ENCODE measurements at places on chromosomes 12 and 14. TPM values are rescaled to one million over a fixed set of nuclear protein-coding genes. Genes with fewer than 3 reads are reported as not detected.
A peak's percentile ranks its signal among the peaks of the same experiment; 100 is the strongest.

PARPBP gene
- total RNA-seq: 38.1 TPM

NXPH4 gene
- 1.7 TPM for total RNA-seq

LIMA1 gene
- total RNA-seq: 47.6 TPM

KRT73 gene
- not detected for total RNA-seq

CELA1 gene
- total RNA-seq: not detected

CHST11 gene
- 15.5 TPM for total RNA-seq

KIF5A gene
- total RNA-seq: 22.8 TPM

KRT77 gene
- total RNA-seq: not detected

PTPRR gene
- total RNA-seq: 0.07 TPM

DNA sequence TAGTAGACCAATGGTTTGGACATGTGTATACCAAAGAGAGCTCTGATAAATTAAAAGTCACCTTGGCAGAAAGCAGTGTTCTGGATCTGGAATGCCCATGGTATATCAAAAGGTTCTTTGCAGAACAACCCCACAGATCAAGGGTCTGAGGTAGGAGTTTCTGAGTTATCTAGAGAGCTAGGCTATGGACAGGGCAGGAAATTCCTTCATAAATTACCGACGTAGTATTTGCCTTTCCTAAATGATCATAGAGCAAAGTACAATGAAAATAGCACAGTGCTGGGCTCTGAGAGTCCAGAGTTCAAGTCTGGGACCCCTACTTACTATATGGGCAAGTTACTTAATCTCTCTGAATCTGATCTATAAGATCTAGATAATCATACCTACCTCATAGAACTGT lies 35.3 kb upstream of the PELI2 start:
- H3K4me1 ChIP-seq: 0 out of 2 replicates have a peak, but pooled peaks cover 1% of the 10 kb centered on the region
- DNase-seq: no peak
- H3K4me3 ChIP-seq: no peak overlapping the region
- no peak overlapping the region for H3K27ac ChIP-seq
- H3K27me3 ChIP-seq: no peaks in the 10 kb centered on the region
- no peaks in the 10 kb centered on the region for H3K36me3 ChIP-seq

DNA sequence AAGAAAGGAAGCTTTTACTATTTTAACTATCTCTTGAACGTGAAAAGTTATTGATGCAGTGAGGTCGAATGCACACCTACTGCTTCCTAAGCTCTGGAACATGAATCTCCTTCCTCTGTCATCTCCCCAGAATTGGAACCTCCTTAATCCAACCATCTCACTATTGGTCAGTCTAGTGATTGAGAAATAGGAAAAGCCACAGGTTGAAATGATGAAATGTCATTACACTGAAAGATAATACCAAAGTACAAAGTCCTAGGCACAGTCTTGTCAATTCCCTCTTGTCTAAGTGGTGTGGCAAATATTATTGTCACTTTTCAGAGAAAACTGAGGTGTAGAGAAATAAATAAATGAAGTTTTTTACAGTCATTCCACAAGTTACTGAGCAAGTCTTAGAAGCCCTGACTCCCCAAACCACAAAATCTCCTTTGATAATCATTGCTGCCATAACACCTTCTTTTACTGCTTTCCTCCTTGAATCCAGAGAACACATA lies 19.5 kb upstream of the HIGD1C start:
- H3K27ac ChIP-seq: no peak overlapping the region
- DNase-seq: no peak
- H3K36me3 ChIP-seq: no peaks in the 10 kb centered on the region
- H3K4me1 ChIP-seq: no peaks in the 10 kb centered on the region

GRCh38 chr14:45531022-45531421 lies 278.0 kb upstream of the MIS18BP1 start:
- no peaks in the 10 kb centered on the region for H3K4me1 ChIP-seq
- H3K4me3 ChIP-seq: no peak overlapping the region
- DNase-seq: no peak

GRCh38 chr14:28754209-28754985 lies 12.2 kb upstream of the FOXG1 start:
- no peak overlapping the region for H3K27ac ChIP-seq
- H3K4me1 ChIP-seq: peaks cover 2% of the 10 kb centered on the region
- H3K27me3 ChIP-seq: peaks cover 50% of the 10 kb centered on the region
- DNase-seq: no peak
- no peaks in the 10 kb centered on the region for H3K36me3 ChIP-seq
- no peak overlapping the region for H3K4me3 ChIP-seq

- H3K36me3 ChIP-seq: no peaks in the 10 kb centered on the region
- peak overlapping the region; percentile 46 for H3K4me3 ChIP-seq
- DNase-seq: peak; percentile 63
- H3K27ac ChIP-seq: no peak overlapping the region
- peaks cover 5% of the 10 kb centered on the region for H3K4me1 ChIP-seq
These were observed 20.8 kb downstream of the FAM222A start for GRCh38 chr12:109734219-109735000.

DNA sequence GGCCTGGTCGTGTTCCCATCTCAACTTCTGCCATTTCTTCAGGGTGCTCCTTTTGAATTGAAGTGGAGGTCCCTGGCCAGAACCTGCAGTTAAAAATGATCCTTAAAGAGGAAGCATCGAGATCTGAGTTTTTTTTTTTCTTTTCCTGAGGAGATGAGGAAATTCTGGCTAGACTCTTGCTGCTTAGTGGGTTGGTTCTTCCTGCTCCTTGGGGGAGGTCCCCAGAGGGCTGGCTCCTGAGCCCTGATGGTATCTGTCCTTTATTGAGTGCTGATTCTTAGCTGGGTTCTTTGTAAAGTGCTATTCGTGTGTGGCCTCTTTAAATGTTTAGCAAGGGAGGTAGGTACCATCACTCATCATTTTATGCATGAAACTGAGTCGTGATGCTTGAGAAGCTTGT lies 11.7 kb downstream of the PELI2 start:
- H3K27me3 ChIP-seq: no peaks in the 10 kb centered on the region
- peaks cover 27% of the 10 kb centered on the region for H3K4me1 ChIP-seq
- no peaks in the 10 kb centered on the region for H3K36me3 ChIP-seq
- no peak for DNase-seq
- H3K4me3 ChIP-seq: no peak overlapping the region

DNA sequence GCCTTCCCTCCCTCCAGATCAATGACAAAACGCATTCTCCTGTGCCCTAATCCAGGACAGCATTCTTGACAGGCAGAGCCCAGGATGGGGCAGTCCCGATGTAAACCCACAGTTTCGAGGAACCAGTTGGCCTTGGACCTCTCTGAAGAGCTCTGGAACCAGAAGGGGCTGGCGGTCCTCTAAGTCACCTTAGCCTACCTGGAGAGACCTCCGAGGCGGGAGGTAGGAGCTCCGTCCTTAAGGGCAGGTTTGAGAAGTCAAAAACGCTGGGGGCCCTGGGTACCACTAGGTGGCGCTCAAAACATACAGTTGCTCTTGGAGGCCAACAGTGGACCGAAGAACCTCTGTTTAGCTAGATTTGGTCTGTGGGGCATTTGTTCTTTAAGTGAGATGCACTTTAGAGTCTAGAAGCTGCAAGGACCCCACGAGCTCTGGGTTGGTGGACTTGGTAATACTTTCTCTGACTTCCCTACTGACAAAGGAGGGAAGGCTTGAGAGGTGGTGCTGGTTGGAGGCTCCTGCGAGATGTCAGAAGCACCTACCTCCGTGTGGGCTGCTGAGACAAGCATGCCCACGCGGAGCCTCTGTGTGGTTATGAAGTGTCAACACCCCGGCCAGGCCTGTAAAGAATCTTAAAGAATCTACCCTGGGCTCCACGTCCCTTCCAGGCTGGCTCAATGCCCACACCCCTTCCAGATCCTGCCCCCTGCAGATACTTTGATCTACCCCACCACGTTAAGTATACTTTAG lies 74.8 kb upstream of the CHST11 start:
- 0 out of 2 replicates have a peak overlapping the region, but pooled peaks have one; percentile 28 for H3K4me3 ChIP-seq
- no peak overlapping the region for H3K27ac ChIP-seq
- peaks cover 4% of the 10 kb centered on the region for H3K4me1 ChIP-seq
- DNase-seq: peak; percentile 93
- no peaks in the 10 kb centered on the region for H3K27me3 ChIP-seq

DNA sequence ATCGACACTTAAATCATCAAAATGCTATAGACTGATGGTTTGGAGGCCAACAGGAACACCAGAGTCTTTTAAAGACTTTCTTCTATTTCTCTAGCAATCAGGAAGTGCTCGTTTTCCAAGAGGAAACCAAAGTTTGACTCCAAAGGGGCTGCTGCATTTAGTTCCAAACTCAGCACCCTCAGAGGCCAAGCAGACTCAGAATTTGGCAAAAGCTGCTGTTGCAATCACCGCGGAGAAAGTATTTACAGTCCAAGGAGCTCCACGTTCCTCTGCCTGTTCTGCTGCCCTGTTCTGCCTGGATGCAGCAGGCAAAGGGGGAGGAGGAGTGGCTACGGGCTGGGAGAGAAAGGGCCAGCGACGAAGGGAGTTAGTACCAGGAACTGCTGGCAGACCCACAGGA lies 325.1 kb downstream of the BCL11B start:
- no peak overlapping the region for H3K27ac ChIP-seq
- no peaks in the 10 kb centered on the region for H3K4me1 ChIP-seq
- no peak for DNase-seq
- no peaks in the 10 kb centered on the region for H3K36me3 ChIP-seq

DNA sequence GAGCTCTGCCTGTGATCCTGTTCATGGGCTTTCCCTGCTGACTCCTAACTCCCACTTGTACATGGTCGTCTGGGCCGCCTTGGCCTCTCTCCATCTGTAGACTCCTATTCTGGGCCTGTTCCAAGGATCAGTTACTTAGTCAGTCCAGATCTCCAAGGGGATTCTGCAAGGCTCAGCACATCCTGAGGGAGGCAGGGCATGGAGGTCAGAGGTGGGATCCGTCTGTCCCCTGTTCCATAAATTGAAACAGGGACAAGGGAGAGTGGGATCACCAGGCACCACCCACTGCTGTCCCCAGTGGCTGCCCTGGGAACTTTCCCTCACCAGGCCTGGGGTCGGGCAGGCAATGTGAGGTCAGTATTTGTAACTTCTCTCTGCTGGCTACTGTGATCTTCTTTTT lies 43.5 kb downstream of the KCTD10 start:
- no peak for DNase-seq
- no peaks in the 10 kb centered on the region for H3K36me3 ChIP-seq
- H3K27me3 ChIP-seq: no peaks in the 10 kb centered on the region
- H3K27ac ChIP-seq: no peak overlapping the region

- H3K4me1 ChIP-seq: peaks cover 1% of the 10 kb centered on the region
- no peaks in the 10 kb centered on the region for H3K27me3 ChIP-seq
- no peak overlapping the region for H3K4me3 ChIP-seq
- no peak overlapping the region for H3K27ac ChIP-seq
These were observed 87.6 kb downstream of the SLC15A5 start for GRCh38 chr12:16189849-16190248.

DNA sequence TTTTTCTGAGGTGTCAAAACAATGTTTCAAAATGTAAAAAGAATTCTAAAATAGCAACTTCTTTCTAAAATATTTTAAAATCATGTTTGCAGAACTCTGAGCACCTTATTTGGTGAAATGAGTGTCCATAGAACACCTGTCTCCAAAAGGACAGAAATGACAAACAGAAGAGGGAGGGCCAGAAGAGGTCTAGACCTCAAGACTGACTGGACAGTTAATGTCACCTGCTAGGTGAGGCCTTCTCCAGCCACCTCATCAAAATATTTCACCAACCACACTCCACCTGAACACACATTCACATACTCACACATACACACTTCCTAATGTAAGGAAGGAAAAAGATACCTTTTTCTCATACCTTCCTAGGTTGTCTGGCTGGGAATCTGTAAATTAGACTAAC lies 147.8 kb upstream of the PLEKHA5 start:
- no peak overlapping the region for H3K4me3 ChIP-seq
- no peaks in the 10 kb centered on the region for H3K27me3 ChIP-seq
- no peaks in the 10 kb centered on the region for H3K36me3 ChIP-seq
- H3K4me1 ChIP-seq: 0 out of 2 replicates have a peak, but pooled peaks cover 3% of the 10 kb centered on the region

DNA sequence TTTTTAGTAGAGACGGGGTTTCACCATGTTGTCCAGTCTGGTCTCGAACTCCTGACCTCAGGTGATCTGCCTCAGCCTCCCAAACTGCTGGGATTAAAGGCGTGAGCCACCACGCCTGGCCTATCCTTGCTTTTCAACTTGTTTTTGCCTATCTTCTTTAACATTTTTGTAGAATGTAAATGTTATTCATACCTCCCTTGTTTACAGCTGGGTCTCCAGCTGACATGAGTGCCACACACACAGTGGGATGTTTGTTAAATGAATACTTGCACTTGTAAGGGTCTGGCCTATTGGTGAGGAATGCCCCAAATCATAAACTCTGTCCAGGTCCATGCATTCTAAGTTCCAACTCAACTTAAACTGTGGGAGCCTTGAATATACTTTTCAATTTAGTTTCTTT lies 176.3 kb downstream of the ANO4 start:
- H3K36me3 ChIP-seq: no peaks in the 10 kb centered on the region
- H3K4me1 ChIP-seq: 0 out of 2 replicates have a peak, but pooled peaks cover 3% of the 10 kb centered on the region
- no peak overlapping the region for H3K4me3 ChIP-seq
- H3K27me3 ChIP-seq: no peaks in the 10 kb centered on the region

DNA sequence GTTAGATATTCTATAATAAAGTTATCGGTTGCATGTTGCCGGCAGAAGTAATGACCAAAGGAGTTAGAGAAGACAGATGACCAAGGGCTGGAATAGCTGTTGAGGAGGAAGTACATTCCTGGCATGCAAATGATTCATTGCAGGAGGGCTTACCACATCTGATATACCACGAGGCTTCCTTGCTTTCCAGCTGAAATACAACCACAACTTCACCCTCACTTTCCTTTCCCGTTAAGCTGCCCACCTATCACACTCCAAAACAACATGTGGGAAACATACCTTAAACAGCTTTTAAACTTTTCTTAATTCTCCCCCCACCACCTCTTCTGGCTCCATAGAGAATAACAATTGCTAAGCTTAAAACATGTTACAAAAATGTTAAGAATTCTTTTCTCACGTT lies 594.1 kb downstream of the NRXN3 start:
- peaks cover 12% of the 10 kb centered on the region for H3K4me1 ChIP-seq
- no peaks in the 10 kb centered on the region for H3K36me3 ChIP-seq
- no peak overlapping the region for H3K4me3 ChIP-seq

DNA sequence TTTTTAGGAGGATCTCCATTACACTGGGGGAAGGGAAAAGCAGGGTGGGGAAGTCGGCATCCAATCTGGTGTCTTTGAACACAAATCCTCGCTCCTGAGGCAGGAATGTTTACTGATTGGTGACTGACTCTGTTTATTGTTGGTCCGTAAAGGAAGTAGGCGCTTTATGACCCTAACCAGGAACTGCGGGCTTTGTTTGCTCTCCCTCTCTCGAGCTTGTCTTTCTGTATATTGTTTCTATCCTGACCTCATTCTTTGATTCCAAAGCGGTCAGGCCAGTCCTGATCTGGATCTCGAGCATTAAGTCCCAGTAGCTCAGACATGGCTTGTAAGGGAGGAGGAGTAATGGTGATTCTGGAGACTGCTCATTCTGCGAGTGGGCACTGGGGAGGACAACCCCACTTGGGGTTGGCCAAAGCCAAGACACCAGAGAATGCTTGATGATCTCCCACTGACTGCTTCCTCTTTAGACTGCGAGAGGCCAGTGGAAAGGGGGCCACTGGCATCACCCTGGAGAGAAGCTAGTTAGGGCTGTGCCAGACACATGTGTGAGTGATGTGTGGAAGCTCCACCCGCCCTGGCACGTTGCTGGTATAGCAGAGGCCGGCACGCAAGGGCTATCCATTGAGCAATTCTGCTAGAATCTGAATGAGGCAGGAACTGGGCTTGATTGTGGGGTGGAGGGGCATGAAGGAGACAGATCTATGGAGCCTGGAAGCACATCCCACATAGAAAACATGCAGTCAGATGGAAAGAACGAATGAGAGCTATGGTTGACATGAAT lies 194.6 kb downstream of the PAX9 start:
- DNase-seq: no peak
- H3K27ac ChIP-seq: no peak overlapping the region
- H3K4me3 ChIP-seq: no peak overlapping the region
- peaks cover 6% of the 10 kb centered on the region for H3K4me1 ChIP-seq

All from H1 (cell line).